ENCODE measurements at places on chromosomes 3 and 15.

- no peak for DNase-seq
Measured at GRCh38 chr3:170982733-170983132, 43.8 kb downstream of the SLC2A2 start.

DNA sequence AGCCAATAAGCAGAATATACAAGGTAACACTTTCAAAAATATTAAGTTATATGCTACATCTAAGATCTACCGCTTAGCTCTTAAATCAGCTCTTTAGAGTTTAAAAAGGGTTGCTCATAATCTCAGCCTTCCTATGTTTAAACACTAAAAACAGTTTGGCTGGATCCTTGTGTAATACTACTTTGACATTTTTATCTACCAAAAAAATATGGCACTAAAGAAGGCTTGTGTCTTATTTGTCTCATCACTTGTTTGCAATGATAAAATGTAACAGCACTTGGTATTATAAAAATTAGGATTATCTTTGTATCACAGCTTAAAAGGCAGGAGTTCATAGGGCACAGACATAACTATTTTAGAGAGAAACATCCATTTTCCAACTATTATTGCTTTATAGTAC is 9.8 kb downstream of the ANKRD28 start:
- no peak for DNase-seq

- no peak for DNase-seq
Measured at GRCh38 chr15:57216288-57216687, 160.0 kb upstream of the CGNL1 start.

DNA sequence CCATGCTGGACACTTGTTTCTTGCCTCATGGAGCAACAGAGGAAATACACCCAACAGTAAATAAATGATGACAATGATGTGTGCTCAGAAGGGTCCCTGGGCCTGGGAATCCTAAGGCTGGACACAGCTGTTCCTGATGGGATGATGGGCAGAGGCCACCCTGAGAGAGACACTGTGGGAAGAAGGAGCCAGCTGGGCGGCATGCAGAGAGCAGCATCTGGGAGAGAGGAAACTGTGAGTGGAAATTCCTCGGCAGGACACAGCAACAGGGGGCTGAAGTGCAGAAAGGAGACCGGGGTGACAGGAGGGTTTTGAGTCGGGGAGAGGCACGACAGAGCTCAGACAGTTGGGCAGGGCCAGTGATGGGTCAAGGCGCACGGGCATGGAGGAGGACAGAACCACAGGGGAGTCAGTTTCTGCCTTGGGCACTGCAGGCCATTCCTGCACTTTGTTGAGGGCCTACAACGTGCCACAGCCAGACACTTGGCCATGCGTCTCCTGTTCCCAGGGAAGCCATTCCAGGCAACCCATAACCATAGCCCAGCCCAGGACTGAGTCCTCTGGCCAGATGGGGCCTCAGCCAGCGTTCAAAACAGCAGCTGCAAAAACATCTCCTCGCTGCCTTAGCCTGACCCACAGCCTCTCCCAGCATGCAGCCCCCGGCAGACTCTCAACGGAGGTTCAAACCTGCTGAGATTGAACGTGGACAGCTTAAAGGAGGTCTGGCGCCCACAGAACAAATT is 36.7 kb upstream of the SLC6A1 start:
- DNase-seq = no peak

- no peak for DNase-seq
Measured at GRCh38 chr3:18883571-18883970, 264.7 kb upstream of the KCNH8 start.

DNA sequence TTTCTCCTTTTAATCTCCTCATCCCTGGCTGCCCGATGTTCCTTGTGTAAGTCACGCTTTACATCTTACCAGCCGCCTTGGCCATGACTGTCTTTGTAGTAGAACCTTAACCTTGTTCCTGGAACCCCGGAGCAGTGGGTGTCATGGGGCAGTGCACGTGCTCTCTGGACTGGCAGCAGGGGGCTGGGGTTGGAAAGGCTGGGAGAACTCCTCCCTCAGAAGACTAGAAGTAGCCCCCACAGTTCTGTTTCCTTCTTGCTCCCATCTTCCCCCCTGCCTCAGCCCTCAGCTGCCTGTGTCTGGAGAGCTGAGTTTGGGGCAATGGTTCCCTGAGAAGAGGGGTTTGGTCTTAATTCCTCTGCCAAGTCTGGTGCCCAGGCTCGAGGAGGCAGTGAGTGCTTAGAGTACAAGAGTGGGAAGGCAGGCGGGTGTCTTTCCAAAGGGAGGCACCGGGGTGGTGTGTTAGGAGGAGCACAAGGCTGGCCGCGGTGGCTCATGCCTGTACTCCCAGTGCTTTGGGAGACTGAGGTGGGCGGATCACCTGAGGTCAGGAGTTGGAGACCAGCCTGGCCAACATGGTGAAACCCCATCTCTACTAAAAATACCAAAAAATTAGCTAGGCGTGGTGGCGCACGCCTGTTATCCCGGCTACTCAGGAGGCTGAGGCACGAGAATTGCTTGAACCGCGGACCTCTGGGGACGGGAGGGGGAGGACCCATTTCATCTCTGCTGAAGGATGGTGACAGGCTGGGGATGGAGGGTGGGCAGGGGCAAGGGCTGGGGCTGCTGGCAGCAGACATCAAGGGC is 100.4 kb downstream of the VGLL4 start:
- no peak for DNase-seq

DNA sequence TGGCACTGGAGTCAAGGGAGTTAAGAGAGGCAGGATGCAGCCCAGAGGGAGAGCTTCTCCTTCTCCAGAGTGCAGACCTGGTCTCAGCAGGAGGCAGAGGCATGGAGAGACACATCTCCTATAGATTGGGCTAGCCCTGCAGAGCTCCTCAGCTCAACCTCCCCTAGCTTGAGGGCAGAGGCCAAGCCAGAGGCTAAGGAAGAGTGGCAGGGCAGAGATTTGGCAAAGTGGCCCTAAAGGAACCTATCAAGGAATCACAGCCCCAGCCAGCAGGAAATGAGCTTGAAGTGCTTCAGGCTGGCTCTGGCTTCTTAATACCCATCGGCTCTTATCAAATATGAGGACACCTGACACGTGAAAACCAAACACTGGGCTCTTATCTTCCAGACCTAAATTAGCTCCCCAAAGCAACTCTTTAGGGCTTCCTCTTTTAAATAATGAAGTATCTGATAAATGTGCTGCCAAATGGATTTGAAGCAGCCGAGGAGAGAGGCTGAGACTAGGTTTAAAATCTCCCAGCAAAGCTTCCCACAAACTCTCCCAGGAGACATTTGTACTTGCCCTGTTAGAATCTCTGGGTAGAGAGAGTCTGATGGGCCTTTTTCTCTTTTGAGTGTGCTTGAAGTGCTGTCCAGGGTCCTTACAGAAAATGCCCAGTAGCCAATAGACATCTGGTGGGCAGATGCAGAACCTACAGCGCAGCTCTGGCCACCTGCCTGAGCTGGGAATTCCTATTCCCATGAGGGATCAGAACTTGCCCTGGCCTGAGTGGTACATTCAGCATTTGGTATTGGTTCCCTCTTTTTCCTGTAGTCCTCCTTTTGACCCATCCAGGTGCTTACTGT is 271.4 kb downstream of the CLSTN2 start:
- no peak for DNase-seq

Data from effector CD4-positive, alpha-beta T cell (primary cell).